ENCODE measurements at places on chromosomes 4 and X.

DNA sequence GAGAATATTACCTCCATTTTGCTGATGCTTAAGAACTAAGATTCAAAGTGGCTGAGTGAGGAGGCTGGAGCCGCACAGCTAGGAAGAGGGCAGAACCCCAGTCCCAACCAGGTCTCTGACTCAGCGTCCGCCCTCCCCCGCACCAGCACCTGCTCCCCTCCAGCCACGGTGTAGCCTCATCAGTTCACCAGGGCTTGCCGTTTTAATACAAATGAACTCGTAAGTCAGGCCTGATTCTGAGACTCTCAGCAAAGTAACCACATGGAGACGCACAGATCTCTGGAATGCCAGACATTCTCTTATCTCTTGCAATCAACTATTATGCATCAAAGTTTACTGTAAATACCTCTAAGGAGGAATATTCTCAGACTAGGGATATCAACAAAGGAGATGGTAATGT is 52.4 kb downstream of the ENPP6 start:
- no peak for DNase-seq
- peaks cover 21% of the 10 kb centered on the region for H3K27me3 ChIP-seq
- no peak overlapping the region for H3K4me3 ChIP-seq
- H3K27ac ChIP-seq: no peak overlapping the region
- no peaks in the 10 kb centered on the region for H3K36me3 ChIP-seq
- no peaks in the 10 kb centered on the region for H3K4me1 ChIP-seq

- no peak for DNase-seq
- peak overlapping the region; percentile 25 for H3K27ac ChIP-seq
- peaks cover 56% of the 10 kb centered on the region for H3K4me1 ChIP-seq
- no peak overlapping the region for H3K4me3 ChIP-seq
- no peaks in the 10 kb centered on the region for H3K36me3 ChIP-seq
Observed at GRCh38 chr4:184817494-184818215, 8.1 kb downstream of the ACSL1 start.

- no peak for DNase-seq
- H3K4me3 ChIP-seq: no peak overlapping the region
- H3K36me3 ChIP-seq: peaks cover 2% of the 10 kb centered on the region
- no peak overlapping the region for H3K27ac ChIP-seq
Observed at GRCh38 chrX:97704881-97705280, 821.2 kb downstream of the RPA4 start.

DNA sequence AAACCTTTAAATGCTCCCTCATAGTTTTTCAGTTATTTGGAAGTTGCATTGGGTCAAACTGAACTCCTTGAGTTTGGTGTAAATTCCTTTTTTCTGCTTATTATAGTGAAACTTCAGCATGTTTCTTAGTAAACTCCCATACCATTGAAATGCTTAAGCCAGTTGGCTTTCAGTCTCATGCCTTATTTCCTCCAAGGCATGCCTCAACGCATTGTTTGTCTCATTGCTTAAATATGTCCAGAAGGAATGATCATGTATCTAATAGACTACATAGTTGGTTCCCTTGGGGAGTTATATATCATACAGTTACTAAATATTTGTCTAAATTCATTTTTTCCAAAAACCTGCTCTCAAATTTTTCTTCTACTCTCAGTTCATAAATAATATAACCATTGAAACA is 114.0 kb downstream of the STOX2 start:
- H3K27ac ChIP-seq: no peak overlapping the region
- no peaks in the 10 kb centered on the region for H3K4me1 ChIP-seq
- DNase-seq: no peak
- H3K4me3 ChIP-seq: no peak overlapping the region
- no peaks in the 10 kb centered on the region for H3K36me3 ChIP-seq
- H3K27me3 ChIP-seq: peaks cover 3% of the 10 kb centered on the region

DNA sequence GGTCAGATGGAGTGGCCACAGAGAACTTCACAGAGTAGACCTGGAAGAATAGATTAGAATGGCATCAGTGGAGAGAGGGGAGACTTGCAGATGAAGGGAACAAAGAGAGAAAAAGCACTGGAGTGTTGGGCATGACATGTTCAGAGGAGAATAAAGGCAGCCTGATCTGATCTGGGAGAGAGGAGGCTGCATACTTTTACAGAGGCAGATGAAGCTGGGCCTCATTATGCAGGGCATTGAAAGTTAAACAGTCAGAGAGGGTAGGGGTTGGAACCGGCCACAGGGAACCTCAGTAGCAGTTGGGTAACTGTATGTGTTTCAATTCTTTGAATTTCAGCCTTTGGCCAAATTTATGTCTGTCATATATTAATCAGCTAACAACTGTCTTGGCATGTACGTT is 61.2 kb downstream of the SH3BGRL start:
- H3K27ac ChIP-seq: peak overlapping the region; percentile 42
- no peaks in the 10 kb centered on the region for H3K27me3 ChIP-seq
- H3K36me3 ChIP-seq: peaks cover 18% of the 10 kb centered on the region
- H3K4me1 ChIP-seq: peaks cover 28% of the 10 kb centered on the region
- no peak overlapping the region for H3K4me3 ChIP-seq

DNA sequence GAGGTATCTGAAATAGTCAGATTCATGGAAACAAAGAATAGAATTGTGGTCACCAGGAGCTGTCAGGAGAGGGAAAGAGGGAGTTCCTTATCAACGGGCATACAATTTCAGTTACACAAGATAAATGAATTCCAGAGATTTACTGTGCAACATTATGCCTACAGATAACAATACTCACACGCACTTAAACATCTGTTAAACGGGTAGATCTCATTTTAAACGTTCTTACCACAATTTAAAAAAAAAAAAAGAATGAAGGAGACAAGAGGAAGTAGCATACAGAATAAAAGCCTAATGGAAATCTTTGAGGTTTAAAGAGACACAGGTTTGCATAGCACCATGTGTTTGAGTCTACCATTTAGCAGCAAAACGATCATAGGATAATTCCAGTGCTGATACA is 298.0 kb downstream of the DKK2 start:
- no peak overlapping the region for H3K27ac ChIP-seq
- no peaks in the 10 kb centered on the region for H3K27me3 ChIP-seq
- no peak for DNase-seq
- H3K4me3 ChIP-seq: no peak overlapping the region
- no peaks in the 10 kb centered on the region for H3K4me1 ChIP-seq

- H3K4me1 ChIP-seq: peaks cover 40% of the 10 kb centered on the region
- H3K4me3 ChIP-seq: no peak overlapping the region
- H3K27me3 ChIP-seq: peaks cover 1% of the 10 kb centered on the region
- H3K36me3 ChIP-seq: no peaks in the 10 kb centered on the region
Observed at GRCh38 chr4:15783676-15784075, 5.5 kb downstream of the CD38 start.

DNA sequence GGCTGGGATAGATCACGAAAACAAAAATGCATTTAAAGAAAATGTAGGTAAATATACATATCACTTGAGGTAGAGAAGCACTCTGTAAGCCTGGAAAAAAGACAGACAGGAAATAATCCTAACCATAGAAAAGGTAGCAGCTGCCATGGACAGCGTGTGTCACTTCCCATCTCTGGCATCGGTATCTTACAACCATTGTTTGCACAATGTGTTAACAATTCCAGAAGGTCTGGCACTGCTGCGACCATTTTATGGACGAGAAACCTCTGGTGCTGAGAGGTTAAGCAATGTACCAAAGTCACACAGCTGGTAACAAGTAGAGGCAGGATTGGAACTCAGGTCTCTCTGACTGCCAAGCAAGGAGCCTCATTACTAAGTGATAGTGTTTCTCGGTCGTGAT is 1.7 kb upstream of the MTNR1A start:
- DNase-seq: no peak
- H3K4me1 ChIP-seq: no peaks in the 10 kb centered on the region
- no peak overlapping the region for H3K4me3 ChIP-seq
- no peak overlapping the region for H3K27ac ChIP-seq

GRCh38 chr4:184415071-184415470 is 59.3 kb downstream of the IRF2 start:
- peaks cover 29% of the 10 kb centered on the region for H3K36me3 ChIP-seq
- DNase-seq: no peak
- peak overlapping the region; percentile 38 for H3K27ac ChIP-seq
- no peak overlapping the region for H3K4me3 ChIP-seq
- H3K4me1 ChIP-seq: peaks cover 22% of the 10 kb centered on the region
- no peaks in the 10 kb centered on the region for H3K27me3 ChIP-seq

DNA sequence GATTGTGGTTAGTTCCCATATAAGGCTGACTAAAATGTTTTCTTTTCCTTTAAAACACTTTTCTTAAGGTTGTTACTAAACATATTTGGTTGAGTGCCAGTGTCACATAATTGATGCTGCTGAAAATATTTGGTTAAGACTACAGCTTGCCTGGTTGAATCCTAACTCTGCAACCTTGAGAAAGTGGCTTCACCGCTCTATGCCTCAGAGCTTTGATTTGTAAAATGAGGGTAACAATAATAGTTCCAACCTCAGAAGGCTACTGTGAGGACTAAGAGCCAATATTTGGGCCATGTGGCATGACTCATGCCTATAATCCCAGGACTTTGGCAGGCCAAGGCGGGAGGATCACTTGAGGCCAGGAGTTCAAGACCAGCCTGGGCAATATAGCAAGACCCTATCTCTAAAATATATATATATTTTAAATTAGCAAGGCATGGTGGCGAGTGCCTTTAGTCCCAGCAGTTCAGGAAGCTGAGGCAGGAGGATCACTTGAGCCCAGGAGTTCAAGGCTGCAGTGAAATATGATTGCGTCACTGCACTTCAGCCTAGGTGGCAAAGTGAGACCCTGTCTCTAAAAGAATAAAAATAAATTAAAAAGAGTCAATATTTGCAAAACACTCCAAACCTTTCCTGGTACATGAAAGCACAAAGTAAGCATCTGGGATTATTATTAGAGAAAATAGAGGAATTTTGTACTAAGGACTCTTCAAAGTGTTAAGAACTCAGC is 7.1 kb upstream of the NEIL3 start:
- DNase-seq: no peak
- H3K4me3 ChIP-seq: no peak overlapping the region
- no peak overlapping the region for H3K27ac ChIP-seq

DNA sequence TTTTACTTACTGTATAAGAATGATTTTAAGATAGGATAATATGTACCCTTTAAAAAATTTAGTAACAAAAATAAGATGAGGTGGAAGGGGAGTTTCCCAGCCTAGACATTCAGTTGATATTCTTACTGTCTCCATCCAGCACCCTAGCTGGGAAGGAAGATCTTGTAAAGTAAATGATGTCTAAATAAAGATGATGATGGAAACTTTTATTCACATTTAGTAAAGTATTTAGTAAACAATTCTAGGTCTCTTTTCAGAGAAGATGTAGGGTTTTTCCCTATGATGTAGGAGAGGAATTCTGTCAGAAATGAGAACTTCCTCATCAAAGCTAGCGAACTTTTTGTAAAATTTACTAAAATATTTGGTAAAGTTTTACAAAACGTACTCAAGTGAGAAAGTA is 136.8 kb downstream of the RAPGEF2 start:
- H3K4me1 ChIP-seq: peaks cover 6% of the 10 kb centered on the region
- no peaks in the 10 kb centered on the region for H3K27me3 ChIP-seq
- no peak overlapping the region for H3K27ac ChIP-seq
- H3K4me3 ChIP-seq: no peak overlapping the region
- H3K36me3 ChIP-seq: peaks cover 4% of the 10 kb centered on the region
- no peak for DNase-seq

GRCh38 chr4:117096886-117097285 is 11.5 kb upstream of the TRAM1L1 start:
- no peak overlapping the region for H3K27ac ChIP-seq
- no peaks in the 10 kb centered on the region for H3K36me3 ChIP-seq
- DNase-seq: no peak
- no peaks in the 10 kb centered on the region for H3K4me1 ChIP-seq

- H3K4me1 ChIP-seq: no peaks in the 10 kb centered on the region
- H3K36me3 ChIP-seq: peaks cover 2% of the 10 kb centered on the region
- DNase-seq: no peak
- no peak overlapping the region for H3K27ac ChIP-seq
Observed at GRCh38 chrX:74187211-74187610, 116.8 kb upstream of the ZCCHC13 start.

DNA sequence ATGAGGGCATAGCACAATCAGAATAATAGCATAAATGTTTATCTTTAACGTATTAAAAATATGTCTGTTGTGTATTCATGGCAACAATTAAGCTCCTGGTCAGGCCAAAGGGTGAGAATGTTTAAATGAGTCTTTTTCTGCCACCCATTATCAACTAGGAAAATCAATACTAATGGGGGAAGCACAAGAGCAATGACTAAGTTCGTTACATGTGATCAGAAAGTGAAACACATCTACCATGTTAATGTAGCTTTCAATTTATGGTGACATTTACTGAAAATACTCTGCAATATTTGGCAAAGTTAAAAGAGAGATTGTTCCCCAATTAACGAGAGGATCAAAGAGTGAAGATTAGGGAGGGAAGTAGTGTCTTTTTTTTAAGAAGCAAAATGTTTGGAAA is 143.7 kb downstream of the NAA11 start:
- peaks cover 2% of the 10 kb centered on the region for H3K27me3 ChIP-seq
- peaks cover 2% of the 10 kb centered on the region for H3K4me1 ChIP-seq
- no peak overlapping the region for H3K27ac ChIP-seq
- no peak for DNase-seq
- H3K4me3 ChIP-seq: no peak overlapping the region

- H3K4me3 ChIP-seq: peak overlapping the region; percentile 79
- peak; percentile 13 for DNase-seq
- H3K27me3 ChIP-seq: no peaks in the 10 kb centered on the region
- H3K4me1 ChIP-seq: peaks cover 35% of the 10 kb centered on the region
Observed at GRCh38 chr4:184416913-184417734, 57.2 kb downstream of the IRF2 start.

DNA sequence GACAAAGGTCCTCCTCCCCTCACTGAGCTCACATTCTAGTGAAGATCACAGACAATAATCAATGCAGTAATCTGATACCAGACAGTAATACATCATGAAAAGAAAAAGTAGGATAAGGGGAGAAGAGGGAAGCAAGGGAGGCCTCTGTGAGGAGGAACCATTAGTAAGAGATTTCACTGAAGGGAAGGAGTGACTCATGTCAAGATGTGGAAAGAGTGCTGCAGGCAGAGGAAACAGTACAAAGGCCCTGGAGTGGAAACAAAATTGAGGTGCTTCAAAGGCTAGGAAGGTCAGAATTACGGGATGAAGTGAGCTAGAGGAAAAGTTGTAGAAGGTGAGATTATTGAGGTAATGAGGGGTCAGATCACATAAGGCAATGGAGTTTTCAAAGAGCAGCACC is 38.1 kb downstream of the LAMTOR3 start:
- H3K27ac ChIP-seq: peak overlapping the region; percentile 79
- H3K4me3 ChIP-seq: no peak overlapping the region
- H3K27me3 ChIP-seq: no peaks in the 10 kb centered on the region
- peaks cover 37% of the 10 kb centered on the region for H3K4me1 ChIP-seq

- no peaks in the 10 kb centered on the region for H3K4me1 ChIP-seq
- no peak overlapping the region for H3K4me3 ChIP-seq
- H3K36me3 ChIP-seq: peaks cover 3% of the 10 kb centered on the region
- no peak overlapping the region for H3K27ac ChIP-seq
Observed at GRCh38 chr4:1381181-1381621, 25.0 kb downstream of the NKX1-1 start.

Data from memory B cell (primary cell).